ENCODE measurements at places on chromosomes 4 and X. TPM values are rescaled to one million over a fixed set of nuclear protein-coding genes. Genes with fewer than 3 reads are reported as not detected.

GRCh38 chr4:109877400-109877799 is 29.5 kb downstream of the LRIT3 start:
- no peak for DNase-seq

DNA sequence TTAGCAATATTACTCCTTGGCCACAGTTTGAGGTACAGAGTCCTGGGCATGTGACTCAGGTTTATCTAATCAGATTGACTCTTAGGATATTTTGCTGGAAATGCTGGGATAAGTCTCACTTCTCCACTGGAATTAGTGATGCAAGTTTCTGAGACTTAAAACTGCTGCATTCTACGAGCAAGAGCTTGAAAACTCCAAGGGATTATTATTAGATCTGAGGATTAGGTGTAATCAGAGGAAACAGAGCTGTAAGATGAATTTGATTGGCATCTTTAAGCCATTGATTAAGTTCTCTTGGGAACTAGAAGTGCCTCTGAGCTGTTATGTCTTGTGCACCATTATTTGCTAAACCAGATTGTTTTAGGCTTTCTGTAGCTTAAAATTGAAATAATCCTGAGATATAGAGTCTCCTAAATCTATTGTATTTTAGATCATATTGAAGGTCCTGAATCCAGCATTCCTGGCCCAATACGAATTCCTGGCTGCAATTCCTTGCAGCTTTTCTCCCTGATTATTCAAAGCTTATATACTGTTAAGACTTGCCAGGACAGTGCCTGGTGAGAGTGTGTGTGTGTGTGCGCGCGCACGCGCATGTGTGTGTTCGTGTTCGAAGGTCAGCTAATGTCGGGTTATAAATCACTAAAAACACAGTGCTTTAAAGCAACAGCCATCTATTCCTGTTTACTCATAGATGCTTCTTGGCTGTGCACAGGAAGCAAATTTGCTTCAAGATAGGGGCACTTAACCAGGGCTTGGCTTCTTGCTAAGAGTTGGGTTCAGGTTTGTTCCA is 735.1 kb downstream of the STIM2 start:
- no peak for DNase-seq

GRCh38 chr4:53479736-53480525 is 102.5 kb downstream of the FIP1L1 start:
- no peak for DNase-seq

DNA sequence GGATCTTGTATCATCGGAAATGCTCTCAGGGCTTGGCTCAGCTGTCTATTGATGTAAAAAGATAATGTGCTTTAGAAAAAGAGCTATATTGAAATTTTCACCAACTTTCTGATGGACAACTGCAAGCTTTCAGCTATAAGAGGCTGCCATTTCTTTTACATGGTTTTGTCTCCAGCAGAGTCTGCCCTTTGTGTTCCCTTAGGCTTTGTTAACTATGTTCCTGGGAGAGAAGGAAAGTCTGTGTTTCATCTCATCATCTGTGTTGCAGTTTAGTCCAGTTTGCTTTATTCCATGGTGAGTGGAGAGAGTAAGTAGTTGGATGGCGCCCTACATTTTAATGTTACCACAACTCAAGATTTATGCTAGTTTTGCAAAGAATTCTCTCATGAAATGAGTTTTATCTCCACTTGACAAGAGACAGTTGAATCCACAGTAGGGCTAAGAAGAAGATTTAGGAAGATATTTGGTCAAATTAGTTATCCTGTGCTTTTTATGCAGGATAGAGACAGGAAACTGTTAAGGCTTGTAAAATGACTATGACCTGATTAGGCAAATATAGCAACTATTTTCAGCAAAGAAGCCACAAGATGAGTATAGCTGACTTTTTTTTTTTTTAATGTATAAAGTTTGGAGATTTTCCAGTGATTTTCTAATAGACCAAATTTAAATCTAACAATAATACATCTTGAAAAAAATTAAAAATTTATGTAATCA is 16.5 kb downstream of the SEPTIN11 start:
- DNase-seq = no peak

GRCh38 chrX:136497556-136498052 is at the start of gene HTATSF1:
HTATSF1 (plus strand) TSS chrX:136497592; CDS start chrX:136497685, 93 bp downstream.
- no peak for DNase-seq

GRCh38 chr4:168475745-168476144 is 4.5 kb downstream of the DDX60L start:
- DNase-seq = no peak

DNA sequence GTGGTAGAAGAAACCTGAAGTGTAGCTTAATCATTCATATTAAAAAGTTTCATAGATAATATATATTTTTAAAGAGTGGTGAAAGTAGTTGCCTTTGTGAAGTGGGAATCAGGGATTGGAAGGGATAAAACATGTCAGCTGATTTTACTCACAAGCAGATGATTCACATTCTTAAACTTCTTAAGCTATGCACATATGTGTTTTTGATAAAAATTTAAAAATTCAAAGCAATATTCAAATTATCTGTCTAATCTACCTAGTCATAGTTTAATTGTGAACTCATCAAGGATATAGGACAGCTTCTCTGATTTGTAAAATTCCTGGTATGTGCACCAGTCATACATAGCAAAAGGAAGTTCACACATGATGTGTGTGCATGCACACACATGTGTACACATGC is 520.6 kb upstream of the PITX2 start:
- DNase-seq = no peak

- no peak for DNase-seq
These were observed 19.8 kb upstream of the ADD1 start for GRCh38 chr4:2823671-2824328.

GRCh38 chrX:38820751-38821150 is 19.5 kb downstream of the MID1IP1 start:
- no peak for DNase-seq

- no peak for DNase-seq
These were observed 474.8 kb downstream of the PCDH10 start for GRCh38 chr4:133623847-133624246.

DNA sequence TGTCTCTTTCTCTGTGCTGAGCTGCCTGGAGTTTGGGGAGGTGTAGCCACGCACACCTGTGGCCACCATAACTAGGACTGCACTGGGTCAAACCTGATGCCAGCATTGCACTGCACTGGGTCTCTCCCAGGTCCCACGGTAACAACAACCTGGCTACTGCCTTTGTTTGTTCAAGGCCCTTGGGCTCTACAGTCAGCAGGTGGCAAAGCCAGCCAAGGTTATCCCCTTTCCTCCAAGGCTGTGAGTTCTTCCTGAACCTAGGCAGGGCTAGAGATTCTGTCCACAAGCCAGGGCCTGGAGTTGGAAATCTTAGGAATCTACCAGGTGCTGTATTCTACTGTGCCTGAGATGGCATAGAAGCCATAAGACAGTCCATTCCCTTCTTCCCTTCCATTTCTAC is 126.7 kb upstream of the MAGEE2 start:
- DNase-seq = no peak

DNA sequence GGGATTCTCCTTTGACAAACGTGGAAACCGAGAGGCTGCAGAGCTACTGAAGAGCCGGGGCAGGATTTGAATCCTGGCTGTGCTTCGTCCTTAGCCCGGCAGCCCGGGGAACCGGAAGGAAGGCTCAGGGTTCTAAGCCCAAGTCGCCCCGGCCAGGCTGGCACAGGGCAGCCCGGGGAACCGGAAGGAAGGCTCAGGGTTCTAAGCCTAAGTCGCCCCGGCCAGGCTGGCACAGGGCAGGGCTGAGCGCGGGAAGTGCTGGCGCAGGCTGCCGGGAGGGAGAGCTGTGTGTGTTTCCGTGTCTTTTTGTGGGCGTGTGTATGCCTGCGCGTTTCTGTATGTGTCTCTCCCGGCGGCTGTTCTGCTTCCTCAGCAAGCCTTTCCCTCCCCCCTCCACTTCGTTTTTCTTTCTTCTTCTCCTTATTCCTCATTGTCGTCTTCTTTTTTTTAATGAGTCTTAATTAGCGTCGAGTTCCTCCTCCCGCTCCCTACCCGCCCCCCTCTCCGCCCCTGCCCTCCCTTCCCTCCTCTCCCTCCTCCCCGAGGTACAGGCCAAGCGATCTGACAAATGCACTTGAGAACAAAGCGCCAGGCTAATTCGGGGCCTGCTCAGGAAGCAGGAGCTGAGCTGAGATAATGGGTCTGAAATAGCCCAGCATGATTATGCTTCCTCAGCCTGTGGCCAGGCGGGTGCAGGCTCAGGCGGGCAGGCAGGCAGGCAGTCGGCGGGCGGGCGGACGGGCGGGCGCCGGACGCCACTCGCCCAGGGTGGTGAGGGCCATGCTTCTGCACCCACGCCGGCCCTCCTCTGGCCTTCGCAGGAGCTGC is 65.9 kb downstream of the EFNB1 start:
- no peak for DNase-seq

DNA sequence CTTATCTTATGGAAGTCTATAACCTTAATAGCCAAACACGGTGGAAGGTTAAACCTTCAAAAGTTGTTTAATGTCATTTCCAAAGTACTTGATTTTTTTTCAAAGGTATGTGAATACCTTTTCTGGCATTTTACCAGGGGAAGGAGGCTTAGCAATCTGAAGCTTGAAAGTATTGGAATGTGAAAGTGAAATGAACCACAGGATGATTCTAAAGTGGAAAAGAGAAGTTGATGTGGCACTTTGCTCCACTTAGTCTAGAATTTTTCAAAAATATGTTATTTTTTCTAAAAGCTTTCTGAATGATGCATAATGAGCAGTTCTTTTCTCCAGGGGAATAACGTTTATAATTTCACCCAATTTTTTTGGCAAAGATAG is 19.2 kb downstream of the PI4K2B start:
- DNase-seq = no peak

DNA sequence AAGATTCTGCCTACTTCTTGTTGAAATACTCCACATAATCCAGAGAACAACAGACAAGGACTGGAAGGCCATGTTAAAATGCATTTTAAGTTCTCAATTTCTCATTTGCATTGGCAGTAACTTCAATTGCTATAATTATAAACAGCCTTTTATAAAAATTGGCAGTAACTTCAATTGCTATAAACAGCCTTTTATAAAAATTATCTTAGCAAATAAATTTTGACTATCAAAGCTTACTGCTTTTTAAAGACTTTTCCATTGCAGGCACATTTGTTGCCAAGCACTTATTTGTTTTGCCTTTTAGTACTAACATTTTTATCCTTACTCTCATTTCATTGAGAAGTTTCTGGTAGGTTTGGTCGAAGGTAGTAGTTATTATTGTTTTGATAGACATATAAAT is 17.8 kb downstream of the SCFD2 start:
- DNase-seq = no peak

- DNase-seq = no peak
These were observed 10.6 kb upstream of the PRDX4 start for GRCh38 chrX:23656684-23657083.

DNA sequence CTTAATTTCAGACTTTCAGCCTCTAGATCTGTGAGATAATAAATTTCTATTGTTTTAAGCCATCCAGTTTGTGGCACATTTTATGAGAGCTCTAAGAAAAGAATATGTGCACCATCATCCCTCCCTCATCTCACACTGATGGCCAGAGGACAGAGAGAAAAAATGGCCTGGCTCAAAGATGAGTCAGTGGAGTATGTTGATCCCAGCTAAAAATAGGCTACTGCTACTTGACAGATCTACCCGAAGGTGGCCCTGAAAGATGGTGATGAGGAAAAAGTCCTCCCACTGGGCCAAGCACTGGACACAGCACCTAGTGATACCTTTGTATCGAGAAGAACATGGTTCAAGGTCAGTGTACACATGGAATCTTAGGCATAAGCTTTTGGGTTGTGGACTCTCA is 38.2 kb upstream of the DCTD start:
- no peak for DNase-seq

GRCh38 chr4:19329631-19330030 is 922.1 kb upstream of the SLIT2 start:
- no peak for DNase-seq

- no peak for DNase-seq
These were observed 539 bp upstream of the CHIC1 start for GRCh38 chrX:73562458-73562857.

DNA sequence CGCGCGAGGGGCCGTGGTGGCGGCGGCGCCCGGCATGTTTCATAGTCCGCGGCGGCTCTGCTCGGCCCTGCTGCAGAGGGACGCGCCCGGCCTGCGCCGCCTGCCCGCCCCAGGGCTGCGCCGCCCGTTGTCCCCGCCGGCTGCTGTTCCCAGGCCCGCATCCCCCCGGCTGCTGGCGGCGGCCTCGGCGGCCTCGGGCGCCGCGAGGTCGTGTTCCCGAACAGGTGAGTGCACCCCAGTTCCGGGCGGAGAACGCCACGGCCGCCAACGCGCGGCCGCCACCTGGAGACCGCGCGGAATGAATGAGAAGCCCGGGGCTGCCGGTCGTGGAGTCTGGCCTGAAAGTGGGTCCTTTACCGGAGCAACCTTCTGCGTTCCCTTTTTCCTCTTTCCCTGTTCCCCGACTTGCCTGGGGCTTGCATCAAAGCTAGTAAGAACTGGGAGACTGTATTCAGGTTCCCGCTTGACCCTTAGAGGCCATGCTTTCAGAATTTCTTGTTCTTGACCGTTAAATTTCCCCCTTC is 429 bp downstream of the NOCT start:
- DNase-seq = peak; percentile 4

GRCh38 chr4:77619408-77619807 is 13.8 kb downstream of the CXCL13 start:
- DNase-seq = no peak

- no peak for DNase-seq
These were observed 766.9 kb upstream of the PCDH10 start for GRCh38 chr4:132382243-132382642.

GRCh38 chr4:107618656-107619055 is 101.4 kb downstream of the PAPSS1 start:
- DNase-seq = no peak

DNA sequence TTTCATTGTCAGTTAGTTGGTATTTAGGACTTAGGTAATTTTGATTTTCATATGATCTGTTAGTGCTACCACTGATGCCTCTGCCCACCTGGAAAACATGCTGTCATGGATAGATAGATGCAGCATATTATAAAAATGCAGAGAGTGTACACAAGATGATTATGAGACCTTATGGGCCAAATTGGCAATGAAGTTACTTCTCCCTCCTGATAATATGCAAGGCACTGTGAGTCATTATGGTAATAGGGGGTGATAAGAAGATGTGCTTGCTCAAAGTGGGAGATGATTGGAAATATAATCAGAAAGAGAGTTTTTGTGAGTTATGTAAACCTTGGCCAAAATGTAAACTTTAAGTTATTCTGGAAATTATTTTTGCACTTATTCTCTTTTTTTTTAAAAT is 56.6 kb upstream of the RHOH start:
- DNase-seq = no peak

GRCh38 chr4:118953276-118953675 is 64.6 kb downstream of the SYNPO2 start:
- DNase-seq = no peak

NWD2 gene
- not detected for polyA plus RNA-seq

XPNPEP2 gene
- polyA plus RNA-seq = 3.6 TPM

ASMT gene
- not detected for polyA plus RNA-seq

CXCL11 gene
- polyA plus RNA-seq = not detected

MAP7D2 gene
- polyA plus RNA-seq = 0.63 TPM

ATP6AP2 gene
- polyA plus RNA-seq = 59.7 TPM

SEL1L3 gene
- polyA plus RNA-seq = 16.3 TPM

ATOH1 gene
- not detected for polyA plus RNA-seq

HSFX4 gene
- polyA plus RNA-seq = 0.61 TPM

WNK3 gene
- polyA plus RNA-seq = 2.1 TPM

ZAR1 gene
- not detected for polyA plus RNA-seq

IL21 gene
- polyA plus RNA-seq = not detected

RNF175 gene
- 0.15 TPM for polyA plus RNA-seq

TCEAL7 gene
- polyA plus RNA-seq = 447 TPM

TRIM75 gene
- polyA plus RNA-seq = 0.10 TPM

BST1 gene
- 3.9 TPM for polyA plus RNA-seq

DRD5 gene
- polyA plus RNA-seq = 0.34 TPM

Measured in forelimb muscle (tissue), 1 donor.